ENCODE measurements at places on chromosomes 13 and 19.
A peak's percentile ranks its signal among the peaks of the same experiment; 100 is the strongest.

- DNase-seq, result no peak
These were observed 2.1 kb upstream of the PDCD2L start for GRCh38 chr19:34402074-34402600.

DNA sequence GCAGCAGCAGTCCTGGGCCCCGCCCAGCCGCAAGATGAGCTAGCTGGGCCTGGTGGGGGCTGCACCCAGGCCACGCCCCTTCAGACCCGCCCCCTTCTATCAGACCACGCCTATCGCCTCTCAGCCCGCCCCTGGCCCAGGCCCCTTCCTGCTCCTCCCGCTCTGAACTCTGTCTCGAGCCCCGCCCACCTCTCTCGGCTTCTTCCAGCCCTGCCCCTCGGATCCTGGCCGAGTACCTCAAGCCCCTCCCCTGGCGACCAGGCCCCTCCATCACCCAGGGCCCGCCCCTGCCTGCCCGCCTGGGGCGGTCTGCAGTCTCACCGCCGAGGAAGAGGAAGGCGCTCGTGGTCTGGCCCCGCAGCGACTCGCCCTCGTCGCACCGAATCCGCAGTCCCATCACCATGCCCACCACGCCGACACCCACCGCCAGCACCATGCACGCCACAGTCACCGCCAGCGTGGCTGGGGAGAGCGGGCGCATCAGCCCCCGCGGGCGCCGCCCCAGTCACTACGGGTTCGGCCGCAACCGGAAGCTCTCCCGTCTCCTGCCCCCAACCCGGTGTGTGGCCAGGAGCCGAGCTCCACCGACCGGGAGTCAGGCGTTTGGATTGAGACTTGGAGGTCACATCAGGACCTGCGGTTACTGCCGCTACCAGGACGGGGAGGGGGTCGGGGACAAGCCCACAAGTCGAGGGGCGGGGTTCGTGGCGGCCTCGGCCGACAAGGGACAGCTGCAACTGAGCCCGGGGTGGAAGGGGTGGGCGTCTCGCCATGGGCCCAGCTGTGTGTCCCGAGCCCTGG, 1.0 kb downstream of the CLDND2 start:
- DNase-seq, result peak; percentile 92

GRCh38 chr13:101499406-101499805, 46.9 kb downstream of the ITGBL1 start:
- DNase-seq, result no peak

DNA sequence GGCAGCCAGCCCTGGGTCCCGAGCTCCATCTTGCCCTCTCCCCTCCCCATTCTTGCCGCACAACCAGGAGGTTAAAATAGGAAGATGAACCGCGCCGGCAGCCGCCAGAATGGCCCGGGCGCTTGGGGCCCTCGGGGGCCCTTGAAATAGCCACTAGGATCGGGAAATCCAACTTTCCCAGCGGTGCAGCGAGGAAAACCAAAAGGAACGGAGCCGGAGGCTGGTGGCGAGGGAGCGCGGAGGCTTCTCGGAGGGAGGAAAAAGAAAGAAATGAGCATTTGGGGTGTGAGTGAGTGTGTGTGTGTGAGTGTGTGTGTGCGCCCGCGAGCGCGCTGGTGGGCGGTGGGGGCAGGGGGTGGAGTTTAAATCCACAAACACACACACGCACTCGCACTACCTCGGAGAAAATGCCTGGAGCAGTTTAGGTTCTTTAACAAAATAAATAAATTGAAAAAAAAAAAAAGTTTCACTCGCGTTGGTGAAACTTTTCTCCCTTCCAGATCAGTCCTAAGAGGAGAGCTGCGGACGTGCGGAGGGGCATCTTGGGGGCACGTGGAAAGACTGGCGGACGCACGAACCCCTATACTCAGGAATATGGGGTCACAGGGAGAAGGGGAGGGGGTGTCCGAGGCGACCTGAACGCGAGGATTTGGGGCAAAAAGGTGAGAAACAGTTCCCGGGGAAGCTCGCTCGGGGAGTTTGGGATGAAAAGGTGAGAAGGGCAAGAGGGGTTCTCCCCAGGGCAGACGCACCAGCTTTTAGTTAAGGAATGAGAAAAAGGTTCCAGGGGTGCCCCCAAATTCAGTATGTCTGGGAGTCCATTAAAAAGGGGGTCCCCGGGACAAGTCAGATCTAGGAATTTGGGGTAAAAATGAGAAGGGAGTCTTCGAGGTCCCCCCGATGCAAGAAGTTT, 1.3 kb downstream of the RFX2 start:
- no peak for DNase-seq

Data from D721Med (cell line).